ENCODE measurements at places on chromosomes 3 and 15.

- DNase-seq = no peak
These were observed 82.2 kb upstream of the THBS1 start for GRCh38 chr15:39498629-39499028.

GRCh38 chr15:89383365-89384175, 48.9 kb upstream of the POLG start:
- DNase-seq = no peak

GRCh38 chr3:192373586-192373985, 353.8 kb downstream of the FGF12 start:
- DNase-seq = no peak

DNA sequence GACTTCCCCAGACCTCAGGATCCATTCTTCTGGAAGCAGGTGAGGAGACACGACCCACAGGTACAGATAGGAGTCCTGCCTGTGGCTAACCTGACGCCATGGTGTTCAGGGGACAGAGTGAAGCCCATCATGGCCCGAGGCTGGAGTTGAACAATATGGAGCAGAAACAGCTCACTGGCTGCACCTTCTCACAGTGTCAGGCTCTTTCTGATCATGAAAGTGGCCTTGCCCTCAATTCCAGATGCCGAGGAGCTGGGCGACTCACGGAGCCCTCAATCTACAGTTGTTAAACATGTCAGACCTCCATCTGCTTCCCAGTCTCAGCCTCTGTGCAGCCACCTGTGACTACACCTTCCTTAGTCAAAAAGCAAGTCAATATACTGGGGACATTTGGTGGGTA, 110.8 kb upstream of the SMAD3 start:
- DNase-seq = no peak

DNA sequence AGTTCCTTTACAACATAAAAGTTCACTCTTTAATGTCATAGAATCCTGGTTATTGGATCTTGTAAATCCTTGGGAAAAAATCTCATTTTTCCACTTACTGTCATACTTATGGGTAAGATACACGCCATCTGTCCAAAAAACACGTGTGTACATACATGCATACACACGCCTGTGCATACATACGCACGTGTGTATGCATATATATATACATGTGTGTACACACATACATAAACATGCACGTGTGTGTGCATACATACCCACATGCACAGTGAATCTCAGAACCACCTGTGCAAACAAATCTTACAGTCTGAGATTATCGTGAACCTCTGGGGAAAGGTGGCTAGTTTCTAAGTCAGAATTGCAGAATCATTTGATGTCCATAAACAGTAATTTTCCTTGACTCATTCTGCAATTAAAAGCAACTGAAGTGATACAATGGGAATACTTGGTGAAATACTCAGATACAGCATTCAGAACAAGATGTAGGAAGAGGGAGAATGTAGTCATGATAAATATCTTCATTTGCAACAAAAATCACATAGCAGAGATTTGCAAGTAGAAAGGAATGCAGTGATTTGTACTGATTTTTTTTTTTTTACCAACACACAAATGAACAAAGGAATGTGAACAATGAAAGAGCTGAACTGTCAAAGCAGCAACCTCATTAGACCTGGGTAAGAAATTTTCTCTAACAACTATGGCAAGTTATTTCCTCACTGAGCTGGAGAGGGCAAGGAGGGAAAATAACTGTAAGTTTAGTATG, 160.6 kb upstream of the POU1F1 start:
- no peak for DNase-seq

- no peak for DNase-seq
These were observed 45.1 kb upstream of the PLXND1 start for GRCh38 chr3:129651435-129652202.

DNA sequence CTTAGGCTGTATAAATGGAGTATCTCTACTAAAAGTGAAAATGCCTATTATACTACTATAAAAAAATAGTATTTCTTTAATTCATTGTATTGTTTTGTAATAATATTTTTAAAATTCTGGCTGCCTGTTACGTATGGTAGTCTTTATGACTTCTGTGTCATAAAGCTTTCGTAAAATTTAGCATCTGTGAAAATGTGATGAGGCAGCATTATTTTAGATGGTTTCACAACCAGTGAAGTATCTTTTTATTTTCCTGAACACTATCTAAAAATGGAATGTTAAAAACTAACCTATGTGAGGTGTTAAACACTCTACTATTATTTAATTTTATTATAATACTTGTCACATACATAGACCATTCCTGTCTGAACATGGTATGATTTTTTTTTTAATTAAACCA, 46.2 kb downstream of the LRCH3 start:
- no peak for DNase-seq

- DNase-seq = no peak
These were observed 88.3 kb upstream of the COL8A1 start for GRCh38 chr3:99549957-99550603.

DNA sequence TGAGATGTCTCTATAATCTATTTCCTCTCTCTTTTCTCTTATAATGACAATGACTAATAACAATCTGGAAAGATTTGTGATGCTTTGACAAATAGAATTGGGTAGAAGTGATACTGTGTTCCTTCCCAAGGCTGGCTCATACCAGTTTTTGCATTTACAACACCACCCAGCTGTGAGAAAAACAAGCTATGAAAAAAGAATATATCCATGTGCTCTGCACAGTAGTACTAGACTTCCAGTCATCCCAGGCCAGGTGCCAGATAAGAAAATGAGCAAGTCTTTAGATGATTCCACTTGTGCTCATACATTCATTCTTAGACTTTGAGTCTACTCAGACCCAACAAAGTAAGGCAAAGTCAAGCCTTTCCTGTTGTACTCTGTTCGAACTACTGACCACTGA, 350.2 kb upstream of the POU1F1 start:
- no peak for DNase-seq

DNA sequence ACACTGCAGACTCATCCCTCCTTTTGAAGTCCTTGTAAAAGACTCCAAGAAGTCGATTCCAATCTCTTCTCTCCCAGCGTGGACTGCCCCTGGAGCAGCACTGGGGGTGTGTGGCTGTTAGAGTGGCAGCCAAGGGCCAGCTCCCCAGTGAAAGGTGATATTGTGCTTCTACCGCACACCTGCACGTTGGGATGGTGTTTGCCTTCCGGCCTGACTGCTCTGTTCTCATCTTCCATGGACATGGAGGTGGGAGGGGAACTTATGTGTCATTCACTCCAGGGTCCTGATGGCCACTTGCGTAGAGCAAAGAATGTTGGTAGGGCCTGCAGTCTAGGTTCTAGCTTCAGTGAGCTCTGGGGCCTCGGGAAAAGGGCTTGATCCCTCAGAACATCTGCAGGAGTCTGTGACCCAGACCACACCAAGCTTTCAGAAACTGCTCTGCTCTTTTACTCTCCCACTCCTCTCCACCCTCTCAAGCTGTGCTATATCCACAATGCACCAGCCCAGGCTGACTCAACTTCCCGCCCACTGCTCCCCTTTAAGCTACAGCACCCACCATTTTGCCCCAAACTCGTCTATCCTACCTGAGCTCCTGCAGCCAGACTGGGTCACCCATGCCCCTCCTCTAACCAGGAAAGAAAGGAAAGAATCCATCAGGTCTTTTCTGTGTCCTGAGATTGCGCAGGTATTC, 31.3 kb downstream of the LIPC start:
- DNase-seq = no peak

- DNase-seq = no peak
These were observed 60.5 kb downstream of the SLMAP start for GRCh38 chr3:57816471-57817095.

- no peak for DNase-seq
These were observed 57.6 kb upstream of the PLXND1 start for GRCh38 chr3:129663930-129664646.

DNA sequence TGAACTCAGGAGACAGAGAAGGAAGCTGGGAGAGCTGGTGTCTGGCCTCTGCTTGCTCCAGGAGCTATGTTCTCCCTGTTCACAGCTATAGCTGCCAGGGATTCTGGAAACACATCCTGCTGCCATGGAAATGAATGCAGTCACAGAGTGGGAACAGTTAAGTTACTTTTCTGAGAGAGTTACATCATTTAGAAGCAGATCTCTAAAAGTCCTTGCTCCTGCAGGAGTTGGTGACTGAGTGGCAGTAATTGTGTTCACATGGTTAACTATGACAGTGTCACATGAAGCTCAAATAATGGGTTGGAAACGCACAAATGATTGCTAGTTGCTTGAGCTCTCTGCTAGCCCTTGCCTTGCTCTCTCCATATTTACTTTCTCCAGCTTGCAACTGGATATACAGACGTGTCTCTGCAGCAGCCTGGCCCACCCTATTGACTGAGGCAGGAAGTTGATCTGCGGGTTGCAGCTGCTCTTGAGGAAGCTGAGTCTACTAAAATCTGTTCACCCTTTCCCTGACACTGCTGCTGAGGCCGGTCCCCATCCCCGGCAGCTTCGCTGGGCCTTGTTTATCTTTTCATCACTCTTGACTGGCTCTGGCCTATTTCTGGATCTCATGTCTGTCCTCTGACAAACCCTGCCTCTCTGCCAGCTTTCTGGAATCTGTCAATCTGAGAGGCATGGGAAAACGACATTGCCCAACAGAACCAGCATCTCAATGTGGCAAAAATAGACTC, 16.7 kb upstream of the ISLR start:
- no peak for DNase-seq

DNA sequence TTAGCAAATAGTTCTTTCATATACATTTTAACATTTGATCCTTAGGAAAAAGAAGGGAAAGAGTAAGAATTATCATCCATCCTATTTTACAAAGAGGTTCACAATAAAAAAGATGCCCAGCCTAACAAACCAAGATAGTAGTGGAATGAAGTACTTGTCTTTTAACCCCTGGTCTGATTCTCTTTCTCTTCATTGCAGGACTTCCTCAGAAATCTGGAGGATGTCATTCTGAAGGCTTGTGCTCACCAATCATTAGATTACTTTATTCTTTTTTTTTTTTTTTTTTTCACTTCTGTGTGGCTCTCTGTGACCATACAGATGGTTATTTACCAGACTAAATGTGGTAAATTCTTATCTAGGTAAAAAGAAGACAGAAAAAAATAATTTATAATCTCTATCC, 7.0 kb downstream of the HDGFL3 start:
- no peak for DNase-seq

DNA sequence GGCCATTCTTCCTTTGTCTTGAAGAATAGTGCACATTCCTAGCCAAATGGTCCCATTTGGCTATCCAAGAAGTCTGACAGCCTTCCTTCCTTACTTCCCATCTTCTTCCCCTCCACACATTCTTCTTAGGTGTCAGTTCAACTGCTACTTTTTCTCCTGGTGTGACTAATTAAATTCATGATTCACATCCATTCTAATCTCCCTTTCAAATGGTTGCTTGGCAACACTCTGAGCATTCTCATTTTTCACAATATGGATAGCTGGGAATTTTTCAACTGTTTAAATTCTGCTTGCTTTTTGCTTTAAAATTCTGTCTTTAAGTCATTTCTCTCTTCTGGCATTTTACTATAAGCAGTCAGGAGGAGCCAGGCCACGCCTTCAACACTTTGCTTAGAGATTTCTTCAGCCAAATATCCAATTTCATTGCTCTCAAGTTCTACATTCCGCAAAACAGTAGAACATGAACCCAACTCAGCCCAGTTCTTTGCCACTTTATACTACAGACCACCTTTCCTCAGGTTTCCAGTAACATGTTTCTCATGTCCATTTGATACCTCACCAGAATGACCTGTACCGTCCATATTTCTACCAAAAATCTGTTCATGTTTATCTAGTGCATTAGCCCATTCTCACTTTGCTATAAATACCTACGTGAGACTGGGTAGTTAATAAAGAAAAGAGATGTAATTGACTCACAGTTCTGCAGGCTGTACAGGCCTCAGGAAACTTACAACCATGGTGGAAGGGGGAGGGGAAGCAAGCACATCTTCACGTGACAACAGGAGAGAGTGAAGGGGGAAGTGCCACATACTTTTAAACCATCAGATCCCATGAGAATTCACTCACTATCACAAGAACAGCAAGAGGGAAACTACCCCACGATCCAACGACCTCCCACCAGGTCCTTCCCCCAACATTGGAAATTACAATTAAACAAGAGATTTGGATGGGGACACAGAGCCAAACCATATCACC, 31.9 kb upstream of the MCF2L2 start:
- no peak for DNase-seq
